ENCODE measurements at places on chromosomes 7 and 10. TPM values are rescaled to one million over a fixed set of nuclear protein-coding genes. Genes with fewer than 3 reads are reported as not detected.

Gene ABCC2
- polyA plus RNA-seq, result 1.00 TPM

DNA sequence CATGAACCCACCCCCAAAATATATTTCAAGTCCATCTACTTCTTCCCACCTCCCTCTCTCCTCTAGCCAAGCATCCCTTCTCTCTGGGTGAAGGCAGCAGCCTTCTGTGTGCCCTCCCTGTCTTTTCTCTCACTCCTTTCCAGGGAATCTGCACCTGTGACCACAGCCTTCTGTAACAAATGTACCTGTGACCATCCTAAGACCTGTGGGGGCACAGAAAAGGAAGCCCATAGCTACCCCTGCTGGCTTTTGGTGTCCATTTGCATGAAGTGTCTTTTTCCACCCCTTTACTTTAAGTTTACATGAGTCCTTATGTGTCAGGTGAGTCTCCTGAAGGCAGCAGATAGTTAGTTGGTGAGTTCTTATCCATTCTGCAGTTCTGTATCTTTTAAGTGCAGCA lies 2.0 kb upstream of the TBXAS1 start:
- no peak for DNase-seq

DNA sequence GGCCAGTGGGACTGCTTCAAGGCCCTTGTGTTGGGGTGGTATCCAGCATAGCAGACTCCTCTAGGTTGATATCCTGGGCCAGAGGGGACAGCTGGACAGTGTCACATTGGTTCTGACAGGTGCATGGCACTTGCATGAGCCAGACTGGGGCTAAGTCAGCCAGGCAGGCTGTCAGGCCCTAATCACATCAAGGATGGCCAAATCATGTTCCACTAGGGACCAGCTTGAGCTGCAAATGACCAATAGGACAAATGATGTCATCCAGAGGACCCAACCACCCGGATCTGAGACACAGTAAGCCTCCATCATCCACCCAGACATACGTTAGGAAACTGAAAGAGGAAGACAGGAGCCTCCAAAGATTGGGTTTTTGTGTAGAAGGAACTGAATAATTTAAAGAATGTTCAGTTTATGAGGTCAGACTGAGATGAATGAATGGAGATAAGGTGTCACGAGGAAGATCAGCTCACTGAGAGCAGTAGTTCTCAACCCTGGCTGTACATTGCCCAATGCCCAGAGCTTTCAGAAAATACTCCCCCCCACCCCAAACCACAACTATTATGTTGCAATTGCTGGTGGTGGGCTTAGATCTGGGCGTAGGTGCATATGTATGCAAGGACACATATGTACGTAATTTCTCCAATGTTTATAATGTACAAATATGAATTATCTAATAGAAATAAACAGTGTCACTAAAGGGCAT lies 75.2 kb upstream of the INHBA start:
- no peak for DNase-seq

- DNase-seq, result no peak
Measured at GRCh38 chr10:124285587-124286527, 132.9 kb downstream of the OAT start.
